ENCODE measurements at places on chromosomes 3 and 15. TPM values are rescaled to one million over a fixed set of nuclear protein-coding genes. Genes with fewer than 3 reads are reported as not detected.

DNA sequence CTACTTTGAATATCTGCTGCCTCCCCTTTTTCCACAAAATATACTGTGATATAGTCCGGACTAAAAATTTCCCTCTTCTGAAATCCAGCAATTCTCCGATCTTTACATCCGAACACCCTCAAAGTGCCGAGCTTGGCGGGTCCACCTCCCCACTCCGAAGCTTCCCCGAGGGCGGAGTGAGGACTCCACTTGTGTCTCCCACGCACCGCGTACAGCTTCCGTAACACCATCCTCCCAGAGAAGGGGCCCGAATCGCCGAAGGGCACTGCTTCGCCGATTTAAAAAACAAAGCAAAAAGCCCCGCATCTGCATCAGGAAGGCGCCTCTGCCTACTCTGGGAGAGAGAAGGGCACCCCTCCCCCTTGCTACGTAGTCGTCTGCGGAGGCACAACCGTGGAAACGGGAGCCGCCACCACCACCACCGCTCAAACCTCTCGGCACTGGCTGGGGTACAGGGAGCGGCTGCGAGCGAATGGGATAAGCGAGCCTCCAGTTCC is 551 bp downstream of the NCBP2 start:
- DNase-seq = peak; percentile 40

The CCDC39 gene
- 4.9 TPM for polyA plus RNA-seq

The YEATS2 gene
- polyA plus RNA-seq = 46.2 TPM

DNA sequence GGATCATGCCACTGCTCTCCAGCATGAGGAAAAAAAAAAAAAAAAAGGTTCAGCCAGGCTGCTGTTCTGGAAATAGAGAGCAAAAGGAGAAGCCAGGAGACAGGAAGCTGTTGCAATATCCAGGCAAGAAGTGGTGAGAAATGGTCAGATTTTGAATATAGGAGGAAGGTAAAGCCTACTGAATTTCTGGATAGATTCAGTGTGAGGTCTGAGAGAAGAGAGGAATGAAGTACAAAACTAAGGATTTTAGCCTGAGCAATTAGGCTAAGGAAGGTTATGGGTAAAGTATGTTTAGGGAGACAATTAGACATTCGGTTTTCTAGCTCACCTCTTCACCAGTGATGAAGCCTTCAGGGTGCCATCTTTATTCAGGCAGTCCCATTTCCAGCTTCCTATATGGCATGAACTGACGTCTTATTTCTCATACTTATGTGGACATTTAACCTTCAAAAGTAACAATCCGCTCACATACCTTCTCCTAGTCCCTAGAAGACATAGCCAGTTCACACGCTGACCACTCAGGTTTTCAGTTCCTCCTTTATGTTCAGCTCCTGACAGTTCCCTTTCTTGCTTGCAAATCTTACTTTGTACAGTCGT is 57.2 kb downstream of the KIF9 start:
- DNase-seq = no peak

The SYNM gene
- 2.0 TPM for polyA plus RNA-seq

DNA sequence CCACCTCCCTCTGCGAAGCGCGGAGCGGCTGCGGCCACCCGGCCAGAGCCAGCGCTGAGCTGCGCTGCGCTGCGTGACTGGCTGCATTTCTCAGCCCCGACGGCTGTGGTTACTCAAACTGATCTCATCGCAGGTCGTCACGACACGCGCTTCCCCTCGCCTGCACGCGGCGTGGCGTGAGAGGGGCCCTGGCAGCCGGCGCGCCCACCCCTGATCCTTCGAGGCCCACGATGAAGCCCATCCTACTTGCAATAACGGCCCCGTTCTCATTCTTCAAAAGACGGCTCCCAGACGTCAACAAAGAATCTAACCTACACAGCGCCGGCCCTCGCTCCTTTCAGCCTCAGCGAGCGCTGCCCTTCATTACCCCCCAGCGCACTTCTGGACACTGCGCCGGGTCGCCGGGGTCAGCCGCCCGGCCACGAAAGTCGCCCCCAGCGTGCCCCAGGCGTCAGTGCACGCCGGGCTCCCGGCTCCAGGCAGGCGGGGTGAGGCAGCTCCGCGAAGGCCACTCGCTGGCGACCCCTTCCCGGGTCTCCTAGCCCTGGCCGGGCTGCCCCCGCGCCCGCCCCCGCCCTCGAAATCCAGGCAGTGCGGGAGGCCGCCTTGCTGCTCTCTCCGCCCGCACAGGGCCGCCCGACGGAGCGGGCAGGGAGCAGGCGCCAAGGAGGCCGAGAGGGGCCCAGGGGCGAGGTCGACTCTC is 9.9 kb upstream of the LEKR1 start:
- no peak for DNase-seq

The SUCLG2 gene
- polyA plus RNA-seq = 75.7 TPM

DNA sequence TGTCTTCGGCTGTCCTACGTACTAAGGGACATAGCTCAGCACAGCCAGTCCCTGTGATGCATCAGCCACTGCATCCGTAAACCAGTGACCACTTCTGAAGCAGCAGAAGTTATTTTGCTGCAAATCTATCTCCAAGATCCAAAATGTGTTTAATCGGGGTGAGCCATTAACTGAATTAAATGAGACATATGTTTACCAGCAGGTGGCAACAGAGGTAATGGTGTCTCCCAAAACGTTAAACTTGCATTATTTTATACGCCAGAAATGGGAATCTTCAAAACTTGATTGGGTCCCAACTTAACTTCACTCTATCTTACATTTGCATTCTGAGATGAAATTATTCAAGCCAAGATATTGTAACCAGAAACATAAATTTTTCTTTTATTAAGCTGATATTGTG is 75.3 kb upstream of the BOC start:
- DNase-seq = no peak

The C3orf49 gene
- polyA plus RNA-seq = 1.1 TPM

DNA sequence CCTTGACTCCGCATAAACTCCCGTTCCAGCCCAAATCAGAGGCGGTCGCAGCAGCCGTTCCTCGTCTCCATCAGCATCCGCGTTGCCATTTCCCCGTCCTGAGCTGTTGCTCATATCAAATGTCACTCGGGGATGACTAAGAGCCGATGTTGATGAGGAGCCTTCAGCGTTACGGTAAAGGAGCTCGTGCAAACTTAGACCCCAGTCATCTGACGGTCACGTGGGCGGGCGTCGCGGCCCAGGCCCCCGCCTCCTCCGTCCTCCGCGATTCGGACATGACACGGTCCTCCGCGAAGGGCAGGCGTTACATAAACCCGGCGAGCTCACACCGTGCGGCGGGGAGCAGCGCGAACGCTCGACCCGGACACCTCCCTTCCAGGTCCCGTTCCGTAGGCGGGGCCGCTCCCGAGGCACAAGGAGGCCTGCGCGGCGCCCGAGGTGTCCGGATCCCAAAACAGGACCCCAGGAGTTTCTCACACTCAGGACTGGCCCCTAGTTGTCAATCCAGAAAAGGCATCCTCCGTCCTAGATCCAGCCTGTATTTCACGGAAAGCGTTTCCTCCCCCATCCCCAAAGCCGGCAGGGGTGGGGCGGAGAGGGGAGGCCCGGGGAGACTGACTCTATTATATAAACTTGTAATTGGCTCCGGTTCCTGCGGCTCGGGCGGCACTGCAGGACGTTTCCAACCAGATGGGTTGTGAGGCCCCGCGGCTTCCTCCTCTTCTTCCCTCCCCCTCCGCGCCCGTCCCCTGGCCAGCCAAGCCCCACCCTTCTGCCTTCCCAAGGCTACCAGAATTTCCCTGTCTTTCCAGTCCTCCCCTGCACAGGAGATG is 100.0 kb upstream of the IGF1R start:
- peak; percentile 64 for DNase-seq

- DNase-seq = no peak
Observed at GRCh38 chr15:36557364-36557763, 22.1 kb upstream of the CDIN1 start.

GRCh38 chr3:99931059-99931458 is 113.4 kb downstream of the CMSS1 start:
- no peak for DNase-seq

The LRRN1 gene
- 23.2 TPM for polyA plus RNA-seq

DNA sequence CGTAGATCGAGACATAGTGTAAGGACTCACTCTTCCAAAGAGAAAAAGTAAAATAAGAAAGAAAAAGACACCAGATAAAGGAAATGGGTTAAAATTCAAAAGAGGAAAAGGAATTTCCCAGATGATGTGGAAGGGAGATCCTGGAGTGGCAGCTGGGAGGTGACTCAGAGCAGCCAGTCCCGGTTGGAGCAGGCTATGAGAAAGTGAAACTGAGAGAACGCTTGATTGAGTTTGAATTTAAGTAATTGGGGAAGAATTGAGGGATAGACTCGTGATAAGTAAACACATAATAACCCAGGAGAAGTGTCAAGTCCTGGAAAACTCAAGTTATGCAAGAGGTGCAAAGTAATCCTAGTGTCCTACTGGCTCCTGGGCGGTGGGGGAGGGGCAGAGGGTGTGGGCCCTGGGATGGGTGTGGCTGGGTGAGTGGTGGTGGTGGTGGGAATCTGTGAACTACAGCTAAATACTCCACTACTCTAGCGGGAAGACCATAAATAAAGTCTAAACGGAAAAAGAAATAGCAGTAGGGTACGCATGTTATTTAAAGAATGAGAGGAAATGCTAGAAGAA is 1.2 kb downstream of the PRR20G start:
- no peak for DNase-seq

GRCh38 chr15:40097968-40098476 is 10.7 kb downstream of the BMF start:
- DNase-seq = no peak

DNA sequence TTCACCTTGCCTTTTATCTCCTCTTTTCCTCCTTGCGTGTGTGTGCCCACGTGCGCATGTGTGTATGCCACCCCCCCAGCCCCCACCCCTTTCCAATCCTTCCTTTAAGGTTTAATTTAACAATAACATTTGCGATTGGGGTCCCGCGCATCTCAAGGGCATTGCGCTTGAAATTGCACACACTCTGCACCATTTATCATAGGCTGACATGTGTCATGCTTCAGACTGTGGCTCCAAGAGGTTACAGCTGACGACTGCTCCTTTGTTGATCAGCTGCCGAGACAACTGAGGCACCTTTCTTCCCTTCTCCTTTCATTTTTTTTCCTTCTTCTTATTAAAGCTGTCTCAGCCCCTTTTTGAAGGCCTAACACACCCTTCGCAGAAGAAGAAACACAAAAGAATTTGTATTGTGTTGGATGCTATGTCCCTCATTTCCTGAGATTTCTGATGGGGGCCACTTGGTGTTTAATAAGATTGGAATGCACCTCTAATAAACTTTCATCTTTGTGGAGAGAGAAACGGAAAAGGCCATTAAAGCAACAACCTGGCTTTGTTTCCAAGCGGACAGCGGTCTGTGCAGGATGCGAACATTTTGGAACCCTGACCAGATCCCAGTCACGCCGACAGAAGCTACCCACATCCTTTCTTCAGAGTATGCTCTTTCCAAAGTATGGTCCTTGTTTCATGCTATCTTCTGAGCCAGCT is 470.1 kb downstream of the MCTP2 start:
- no peak for DNase-seq

DNA sequence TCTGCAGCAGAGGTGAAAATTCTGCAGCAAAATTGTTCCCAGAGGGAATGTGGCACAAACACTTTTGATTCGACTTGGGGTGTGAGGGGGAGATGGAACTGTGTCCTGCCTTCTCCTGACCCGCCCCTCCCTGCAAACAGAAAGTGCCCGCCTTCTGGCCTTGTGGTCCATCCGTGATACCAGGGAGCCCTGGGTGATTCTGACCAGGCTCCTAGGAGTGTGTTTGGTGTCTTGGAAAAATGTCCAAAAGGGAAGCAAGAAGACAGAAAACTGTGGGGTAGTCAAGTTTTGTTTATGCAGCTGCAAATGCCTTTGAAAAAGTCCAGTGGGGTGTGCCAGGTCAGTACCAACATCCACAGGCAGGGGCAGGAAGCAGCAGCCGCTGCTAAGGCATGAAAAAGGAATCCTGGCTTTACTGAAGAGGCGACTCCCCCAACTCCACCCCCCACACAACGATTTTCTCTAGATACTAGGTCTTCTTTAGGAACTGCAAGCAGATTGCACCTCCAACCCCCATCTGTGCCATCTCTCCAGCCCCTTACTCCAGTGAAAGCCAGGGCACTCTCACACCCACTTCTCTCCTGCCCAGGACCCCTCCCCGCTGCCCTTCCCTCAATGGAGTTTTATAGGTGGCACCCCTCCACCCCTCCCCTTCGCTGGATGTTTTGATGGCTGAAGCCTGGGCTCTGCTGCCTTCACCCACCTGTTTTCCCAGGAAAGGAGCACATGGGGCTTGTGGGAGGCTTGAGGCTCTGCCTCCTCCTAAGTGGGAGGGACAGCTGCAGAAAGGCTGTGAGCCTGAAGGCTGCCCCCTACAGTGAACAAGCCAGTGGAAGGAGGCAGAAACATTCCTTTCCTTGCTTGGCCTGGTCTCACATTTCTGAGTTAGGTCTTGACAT is 82.4 kb upstream of the HERC1 start:
- peak; percentile 72 for DNase-seq

GRCh38 chr3:106208967-106209366 is 340.2 kb upstream of the CBLB start:
- DNase-seq = no peak

The GP5 gene
- polyA plus RNA-seq = 0.86 TPM

GRCh38 chr3:64109438-64109837 is 86.1 kb upstream of the PSMD6 start:
- DNase-seq = peak; percentile 41

GRCh38 chr3:35624698-35625097 is 14.6 kb upstream of the ARPP21 start:
- no peak for DNase-seq

DNA sequence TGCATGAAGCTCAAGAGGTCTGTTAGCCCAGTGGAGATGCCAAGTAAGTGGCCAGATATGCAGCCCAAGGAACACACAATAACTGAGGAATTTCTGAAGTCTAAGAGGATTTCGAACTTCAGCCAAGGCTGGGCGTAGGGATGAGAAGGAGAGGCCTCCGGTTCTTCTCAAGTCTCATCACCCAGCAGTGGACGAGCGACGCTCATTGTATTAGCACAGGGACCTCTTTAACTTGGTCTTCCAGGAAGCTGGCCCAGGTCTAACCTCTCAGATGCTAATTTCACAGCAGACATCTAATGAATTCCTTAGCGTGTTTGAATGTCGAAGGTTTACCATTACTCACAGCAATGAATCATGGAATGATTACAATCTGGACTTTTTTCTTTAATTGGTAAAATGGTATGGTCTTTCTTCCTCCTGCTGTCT is 85.0 kb downstream of the HES1 start:
- no peak for DNase-seq

DNA sequence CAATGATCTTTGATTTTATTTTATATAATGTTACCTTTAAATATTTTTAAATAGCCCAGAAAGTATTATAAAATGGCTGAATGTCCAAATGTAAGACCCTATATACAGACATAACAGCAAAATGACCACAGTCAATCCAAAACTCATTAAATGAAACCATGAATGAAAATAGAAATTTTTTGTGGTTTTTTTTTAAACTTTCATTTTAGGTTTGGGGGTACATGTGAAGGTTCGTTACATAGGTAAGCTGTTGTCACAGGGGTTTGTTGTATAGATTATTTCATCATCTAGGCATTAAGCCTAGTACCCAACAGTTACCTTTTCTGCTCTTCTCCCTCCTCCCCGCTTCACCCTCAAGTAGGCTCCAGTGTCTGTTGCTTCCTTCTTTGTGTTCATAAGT is 108.8 kb downstream of the FAIM start:
- no peak for DNase-seq

- peak; percentile 20 for DNase-seq
Observed at GRCh38 chr15:79310612-79310984, 314 bp upstream of the TMED3 start.

The LRTM1 gene
- not detected for polyA plus RNA-seq
